ENCODE measurements at places on chromosomes 3 and 15.

DNA sequence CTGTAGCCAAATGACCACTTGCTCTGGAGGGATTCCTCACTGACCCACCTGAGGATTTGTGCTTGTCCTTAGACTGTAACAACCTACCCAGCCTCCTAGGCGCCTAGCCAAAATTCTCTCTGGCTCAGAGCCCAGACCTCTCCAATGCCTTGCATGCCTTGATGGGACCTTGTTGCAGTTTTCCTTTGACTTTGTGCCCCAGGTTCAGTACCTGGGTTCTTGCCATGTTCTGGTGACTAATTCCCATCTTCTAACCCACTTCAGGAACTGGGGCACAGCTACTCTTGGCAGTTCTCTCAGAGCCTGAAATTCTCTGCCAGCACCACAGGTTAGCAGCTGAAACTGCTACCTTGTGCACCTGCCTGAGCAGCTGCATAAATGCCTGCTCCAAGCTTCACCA is 27.0 kb upstream of the UBE3A start:
- H3K27me3 ChIP-seq = no peaks in the 10 kb centered on the region
- no peaks in the 10 kb centered on the region for H3K36me3 ChIP-seq
- no peaks in the 10 kb centered on the region for H3K4me1 ChIP-seq
- no peak for DNase-seq
- no peak overlapping the region for H3K27ac ChIP-seq
- H3K4me3 ChIP-seq = no peak overlapping the region

DNA sequence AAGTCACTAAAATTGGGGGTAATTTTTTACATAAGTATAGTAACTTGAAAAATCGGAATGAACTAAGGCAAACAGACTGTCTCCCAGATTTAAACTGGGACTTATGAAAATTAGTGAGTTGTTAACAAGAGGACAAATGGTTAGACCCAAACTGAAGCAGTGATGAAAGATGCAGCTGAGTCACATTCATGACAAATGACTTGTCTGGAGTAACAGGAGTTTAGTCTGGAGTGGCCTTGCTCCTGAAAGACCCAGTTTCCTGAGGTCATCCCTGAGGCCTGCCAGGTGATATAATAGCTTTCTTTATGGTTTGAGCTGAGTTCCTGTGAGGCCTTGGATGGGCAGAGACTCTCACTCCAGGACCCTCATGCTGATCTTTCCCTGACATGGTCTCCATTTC is 9.6 kb upstream of the CTDSPL start:
- peaks cover 1% of the 10 kb centered on the region for H3K4me1 ChIP-seq
- no peaks in the 10 kb centered on the region for H3K27me3 ChIP-seq
- no peak overlapping the region for H3K27ac ChIP-seq
- no peak for DNase-seq
- no peak overlapping the region for H3K4me3 ChIP-seq
- peaks cover 2% of the 10 kb centered on the region for H3K36me3 ChIP-seq

DNA sequence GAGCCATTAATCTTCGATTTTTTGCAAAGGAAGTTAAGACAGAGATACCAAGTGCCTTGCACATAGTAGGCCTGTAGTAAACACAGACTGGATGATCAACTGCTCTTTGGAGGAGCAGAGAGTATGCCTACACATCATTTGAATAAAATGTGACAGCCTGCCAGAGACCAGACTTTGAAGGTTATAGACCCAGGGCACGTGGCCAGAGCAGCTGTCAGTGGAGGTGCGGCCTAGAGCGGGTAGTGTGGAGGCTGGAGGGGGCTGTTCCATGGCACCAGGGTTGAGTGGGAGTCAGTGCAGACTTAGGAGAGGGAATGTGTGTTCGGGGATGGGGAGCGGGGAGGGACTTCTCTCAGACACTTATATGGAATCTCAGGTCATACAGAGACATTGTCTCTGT is 80.8 kb downstream of the SMAD3 start:
- peaks cover 72% of the 10 kb centered on the region for H3K4me1 ChIP-seq
- no peak for DNase-seq
- peaks cover 8% of the 10 kb centered on the region for H3K36me3 ChIP-seq

DNA sequence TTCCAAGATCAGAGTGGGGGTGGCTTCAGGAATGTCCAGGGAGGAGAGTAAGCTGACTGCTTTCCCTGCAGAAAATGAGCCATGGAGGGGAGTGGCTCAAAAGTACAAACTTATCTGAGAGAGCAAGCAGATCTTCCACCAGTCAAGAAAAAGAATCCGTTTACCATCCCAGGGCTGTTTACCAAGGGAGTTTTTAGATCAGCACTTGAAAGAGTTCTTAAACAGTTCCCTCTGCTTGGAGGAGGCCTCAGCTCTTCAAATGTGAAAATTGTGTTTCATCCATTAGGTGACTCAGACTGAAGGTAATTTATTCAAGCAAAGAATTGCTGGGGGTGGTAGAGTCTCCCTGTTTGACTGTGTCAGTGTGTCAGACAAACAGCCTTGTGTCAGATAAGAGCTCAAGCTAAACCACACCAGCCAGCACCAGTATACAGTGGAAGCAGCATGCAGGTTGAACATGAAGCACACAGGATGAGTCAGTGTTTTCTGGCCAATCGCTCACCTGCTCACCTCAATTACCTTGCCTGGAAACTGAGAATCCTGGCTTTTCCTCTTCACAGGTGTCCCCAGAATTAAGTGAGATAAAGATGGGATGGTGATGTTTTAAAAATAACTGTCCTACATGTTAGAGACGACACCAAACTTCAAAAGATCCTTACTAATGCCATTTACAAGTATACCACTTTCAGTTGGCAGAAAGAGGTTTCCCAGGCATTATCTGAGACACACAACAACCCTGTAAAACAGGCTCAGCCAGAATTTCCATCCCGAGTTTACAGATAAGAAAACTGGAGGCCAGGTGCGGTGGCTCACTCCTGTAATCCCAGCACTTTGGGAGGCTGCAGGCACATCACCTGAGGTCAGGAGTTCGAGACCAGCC is 21.7 kb downstream of the SH3BP5 start:
- peaks cover 24% of the 10 kb centered on the region for H3K36me3 ChIP-seq
- peak overlapping the region; percentile 91 for H3K27ac ChIP-seq
- H3K4me1 ChIP-seq = peaks cover 59% of the 10 kb centered on the region
- DNase-seq = peak; percentile 84
- no peaks in the 10 kb centered on the region for H3K27me3 ChIP-seq
- peak overlapping the region; percentile 75 for H3K4me3 ChIP-seq

DNA sequence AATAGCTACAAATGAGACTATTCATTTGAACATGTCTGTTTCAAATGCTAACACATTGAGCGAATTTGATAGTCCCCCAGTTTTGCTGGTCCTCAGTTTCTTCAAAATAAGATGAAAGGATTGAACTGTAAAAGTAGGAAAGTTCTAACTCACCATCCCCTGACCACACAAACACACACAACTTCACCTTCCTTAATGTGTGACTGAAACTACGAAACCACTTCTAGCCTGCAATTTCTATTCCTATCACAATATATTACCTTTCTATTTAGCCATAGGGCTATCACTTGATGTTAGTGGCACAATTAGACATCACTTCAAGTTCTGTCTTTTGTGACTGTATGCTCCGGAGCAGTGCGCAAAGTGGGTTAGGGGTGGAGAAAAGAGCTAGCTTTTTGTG is 14.9 kb downstream of the BTLA start:
- H3K4me3 ChIP-seq = no peak overlapping the region
- peaks cover 49% of the 10 kb centered on the region for H3K4me1 ChIP-seq
- H3K36me3 ChIP-seq = peaks cover 35% of the 10 kb centered on the region
- H3K27me3 ChIP-seq = no peaks in the 10 kb centered on the region

DNA sequence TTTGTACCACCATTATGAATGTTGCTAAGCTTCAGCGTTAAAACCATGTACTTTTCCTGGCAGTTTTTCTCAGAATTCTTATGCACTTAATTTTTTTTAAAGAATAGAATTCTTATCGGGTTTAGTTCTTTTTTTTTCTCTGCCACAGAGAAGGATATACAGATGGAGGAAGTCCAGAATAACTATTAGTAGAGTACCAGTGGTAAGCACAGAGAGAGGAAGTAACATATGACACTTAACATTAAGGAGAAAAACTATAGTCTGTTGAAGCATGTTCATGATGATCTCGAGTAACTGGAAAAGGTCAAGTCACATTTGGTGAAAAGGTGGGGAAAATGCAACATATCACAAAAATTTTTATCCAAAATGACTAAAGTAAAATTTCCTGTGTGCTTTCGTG is 68.9 kb downstream of the RNF13 start:
- peaks cover 12% of the 10 kb centered on the region for H3K36me3 ChIP-seq
- no peak overlapping the region for H3K4me3 ChIP-seq
- H3K27me3 ChIP-seq = no peaks in the 10 kb centered on the region
- no peak for DNase-seq
- H3K4me1 ChIP-seq = peaks cover 14% of the 10 kb centered on the region
- H3K27ac ChIP-seq = no peak overlapping the region

- no peak overlapping the region for H3K4me3 ChIP-seq
- no peaks in the 10 kb centered on the region for H3K4me1 ChIP-seq
- no peaks in the 10 kb centered on the region for H3K36me3 ChIP-seq
- H3K27me3 ChIP-seq = peaks cover 5% of the 10 kb centered on the region
- no peak for DNase-seq
- H3K27ac ChIP-seq = no peak overlapping the region
These were observed 77.1 kb upstream of the MFGE8 start for GRCh38 chr15:88990185-88990679.

- peaks cover 6% of the 10 kb centered on the region for H3K4me1 ChIP-seq
- H3K4me3 ChIP-seq = no peak overlapping the region
- DNase-seq = no peak
- H3K27ac ChIP-seq = no peak overlapping the region
- peaks cover 8% of the 10 kb centered on the region for H3K36me3 ChIP-seq
- no peaks in the 10 kb centered on the region for H3K27me3 ChIP-seq
These were observed 5.2 kb upstream of the SNX4 start for GRCh38 chr3:125525153-125525552.

DNA sequence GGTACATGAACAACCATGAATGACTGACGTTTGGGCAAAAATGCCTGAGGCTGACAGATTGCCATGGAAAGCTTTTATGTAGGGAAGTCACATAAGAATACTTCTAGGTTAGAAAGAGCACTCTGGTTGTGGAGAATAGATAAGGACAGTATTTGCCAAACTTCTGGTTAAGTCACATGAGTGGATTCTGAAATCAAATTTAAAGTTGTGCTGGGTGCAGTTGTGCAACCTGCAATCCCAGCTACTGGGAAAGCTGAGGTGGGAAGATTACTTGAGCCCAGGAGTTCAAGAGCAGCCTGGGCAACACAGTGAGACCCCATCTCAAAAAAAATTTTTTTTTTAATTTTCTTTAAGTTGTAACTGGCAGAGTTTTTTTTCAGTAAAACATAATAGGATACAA is 7.2 kb upstream of the ZNF148 start:
- H3K27me3 ChIP-seq = peaks cover 11% of the 10 kb centered on the region
- H3K4me1 ChIP-seq = peaks cover 21% of the 10 kb centered on the region
- H3K27ac ChIP-seq = peak overlapping the region; percentile 28
- no peak for DNase-seq
- no peak overlapping the region for H3K4me3 ChIP-seq
- no peaks in the 10 kb centered on the region for H3K36me3 ChIP-seq

- H3K4me3 ChIP-seq = no peak overlapping the region
- DNase-seq = no peak
- no peaks in the 10 kb centered on the region for H3K36me3 ChIP-seq
- H3K27ac ChIP-seq = no peak overlapping the region
These were observed 922.2 kb downstream of the TUSC7 start for GRCh38 chr3:117631781-117632180.

DNA sequence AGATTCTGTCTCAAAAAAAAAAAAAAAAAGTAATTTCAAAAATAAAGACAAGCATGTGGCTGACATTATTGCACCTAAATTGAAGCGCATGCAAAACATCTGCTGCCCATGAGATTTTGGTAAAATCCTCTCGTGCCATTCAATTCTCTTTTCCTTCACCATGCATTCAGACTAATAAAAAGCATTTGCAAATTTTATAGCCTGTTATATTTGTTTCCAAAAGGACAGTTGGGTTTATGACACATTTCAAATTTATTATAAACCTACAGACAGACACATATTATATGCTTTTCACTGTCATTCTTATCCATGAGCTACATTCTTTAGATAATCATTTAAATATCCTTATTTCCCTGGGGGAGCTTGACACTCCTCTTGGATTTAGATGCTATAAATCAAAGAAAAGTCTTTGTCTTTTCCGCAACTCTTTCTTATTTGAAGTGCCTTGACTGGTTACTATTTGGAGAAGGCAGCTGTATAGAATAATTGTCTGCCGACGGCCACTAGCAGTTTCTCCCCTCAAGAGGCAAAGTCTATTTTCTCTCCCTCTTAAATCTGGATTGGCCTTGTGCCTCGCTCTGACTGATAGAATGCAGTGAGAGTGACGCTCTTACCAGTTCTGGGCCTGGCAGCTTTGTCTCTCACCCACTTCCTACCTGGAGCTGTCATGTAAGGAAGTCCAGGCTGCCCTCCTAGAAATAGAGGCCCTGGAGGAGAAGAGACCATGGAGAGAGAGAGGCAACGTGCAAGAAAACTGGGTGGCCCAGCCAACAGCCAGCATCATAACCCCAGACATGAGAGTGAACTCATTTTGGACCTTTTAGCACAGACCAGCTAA is 6.8 kb upstream of the LRIG1 start:
- H3K4me1 ChIP-seq = peaks cover 18% of the 10 kb centered on the region
- H3K27me3 ChIP-seq = peaks cover 41% of the 10 kb centered on the region
- no peak overlapping the region for H3K4me3 ChIP-seq
- H3K27ac ChIP-seq = no peak overlapping the region

GRCh38 chr3:42120866-42121265 is 29.7 kb downstream of the TRAK1 start:
- no peaks in the 10 kb centered on the region for H3K27me3 ChIP-seq
- no peak for DNase-seq
- no peak overlapping the region for H3K4me3 ChIP-seq
- H3K4me1 ChIP-seq = peaks cover 18% of the 10 kb centered on the region
- H3K27ac ChIP-seq = no peak overlapping the region
- H3K36me3 ChIP-seq = peaks cover 8% of the 10 kb centered on the region

GRCh38 chr15:40875991-40876730 is 2.1 kb upstream of the RHOV start:
- H3K4me3 ChIP-seq = no peak overlapping the region
- no peak overlapping the region for H3K27ac ChIP-seq
- peaks cover 13% of the 10 kb centered on the region for H3K27me3 ChIP-seq

- H3K36me3 ChIP-seq = no peaks in the 10 kb centered on the region
- peaks cover 11% of the 10 kb centered on the region for H3K4me1 ChIP-seq
- peaks cover 73% of the 10 kb centered on the region for H3K27me3 ChIP-seq
These were observed 2.5 kb downstream of the GXYLT2 start for GRCh38 chr3:72890166-72890925.

GRCh38 chr3:194879991-194880939 is 194.6 kb downstream of the FAM43A start:
- DNase-seq = no peak
- H3K4me1 ChIP-seq = peaks cover 6% of the 10 kb centered on the region
- H3K27ac ChIP-seq = no peak overlapping the region
- H3K36me3 ChIP-seq = no peaks in the 10 kb centered on the region
- H3K27me3 ChIP-seq = peaks cover 3% of the 10 kb centered on the region

Data from T-helper 2 cell treated with Interferon-gamma antibody and Interleukin-4, amounts not matched to agents 5 μg/mL and 100 μg/mL, for 36 hours (primary cell).